ENCODE measurements at places on chromosomes 2 and 18.

- DNase-seq, result no peak
Observed at GRCh38 chr18:60965856-60966255, 367.4 kb upstream of the CDH20 start.

- DNase-seq, result no peak
Observed at GRCh38 chr2:230360028-230360427, 33.0 kb downstream of the SP140L start.

DNA sequence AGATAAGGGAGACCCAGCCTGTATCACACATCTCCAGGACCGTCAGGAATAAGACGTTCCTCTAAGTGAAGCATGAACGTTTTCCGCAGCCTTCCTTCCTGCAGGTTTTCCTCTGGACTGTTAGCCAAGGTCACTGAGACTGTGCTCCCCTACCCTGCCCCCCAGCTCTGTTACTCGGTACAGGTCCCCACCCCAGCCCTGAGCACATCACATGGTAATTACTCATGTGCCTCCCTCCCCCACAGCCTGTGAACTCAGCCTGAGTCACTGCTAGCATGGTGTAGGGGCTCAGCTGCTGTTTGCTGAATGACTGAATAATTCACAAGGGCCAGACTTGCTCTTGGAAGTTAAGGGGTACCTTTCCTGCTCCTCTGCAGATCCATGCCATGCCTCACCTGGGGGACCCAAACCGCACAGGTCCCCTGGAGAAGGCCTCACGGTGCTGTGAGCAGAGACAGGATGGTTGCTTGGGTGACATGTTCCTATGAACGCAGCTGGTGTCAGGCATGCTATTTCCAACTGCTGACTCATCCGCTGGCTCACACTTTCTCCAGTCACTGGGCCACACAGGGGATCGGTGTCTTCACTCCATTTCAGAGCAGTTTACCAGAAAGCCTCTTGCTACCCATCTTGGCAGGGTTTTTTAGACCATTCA is 88.2 kb downstream of the PLB1 start:
- peak; percentile 96 for DNase-seq

DNA sequence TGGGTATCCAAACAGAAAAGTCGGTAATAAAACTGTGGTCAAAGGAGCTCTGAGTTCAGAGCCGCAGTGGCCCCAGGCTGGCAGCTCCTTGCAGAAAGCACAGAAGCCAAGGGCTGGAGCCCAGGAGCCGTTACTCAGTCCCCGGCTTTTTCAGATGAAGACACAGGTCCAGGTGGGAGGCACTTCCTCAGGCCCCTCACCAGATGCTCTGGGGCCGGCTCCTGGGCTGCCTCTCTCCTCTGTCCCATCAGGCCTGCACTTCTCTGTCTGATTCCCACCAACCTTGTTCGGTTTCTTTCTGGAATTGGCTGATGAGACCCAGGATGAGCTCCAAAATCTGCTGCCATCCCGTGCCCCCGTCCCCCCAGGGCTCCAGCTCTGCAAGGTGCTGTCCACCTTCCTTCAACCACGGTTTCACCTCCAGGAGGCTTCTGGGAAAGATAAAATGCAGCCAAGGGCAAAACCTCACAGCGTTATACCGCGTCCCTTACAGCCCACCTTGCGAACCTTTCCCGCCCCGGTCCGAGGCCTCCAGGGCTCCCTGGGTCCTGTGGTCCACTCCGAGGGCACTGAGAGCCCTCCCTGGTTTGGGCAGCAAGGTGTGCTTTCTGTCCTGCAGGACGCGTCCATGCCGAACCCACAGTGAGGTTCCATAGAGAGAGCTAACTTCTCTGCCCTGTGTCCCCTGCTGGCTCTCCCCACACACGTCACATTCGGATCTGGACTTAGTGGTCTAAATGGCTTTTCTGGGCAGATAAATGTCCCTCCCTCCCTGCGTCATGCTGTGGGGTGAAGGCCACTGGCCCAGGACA is 102.9 kb downstream of the TPO start:
- no peak for DNase-seq

DNA sequence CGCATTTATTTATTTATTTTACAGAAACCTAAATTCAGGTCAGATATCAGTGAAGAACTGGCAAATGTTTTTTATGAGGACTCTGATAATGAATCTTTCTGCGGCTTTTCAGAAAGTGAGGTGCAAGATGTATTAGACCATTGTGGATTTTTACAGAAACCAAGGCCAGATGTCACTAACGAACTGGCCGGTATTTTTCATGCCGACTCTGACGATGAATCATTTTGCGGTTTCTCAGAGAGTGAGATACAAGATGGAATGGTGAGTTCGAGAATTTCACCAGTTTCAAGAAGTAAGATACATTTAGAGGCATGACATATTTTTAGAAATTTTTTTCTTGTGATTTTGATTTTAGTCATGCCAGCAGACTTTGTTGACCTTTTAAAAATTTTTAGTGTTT is 4.6 kb downstream of the CDCA7 start:
- no peak for DNase-seq

DNA sequence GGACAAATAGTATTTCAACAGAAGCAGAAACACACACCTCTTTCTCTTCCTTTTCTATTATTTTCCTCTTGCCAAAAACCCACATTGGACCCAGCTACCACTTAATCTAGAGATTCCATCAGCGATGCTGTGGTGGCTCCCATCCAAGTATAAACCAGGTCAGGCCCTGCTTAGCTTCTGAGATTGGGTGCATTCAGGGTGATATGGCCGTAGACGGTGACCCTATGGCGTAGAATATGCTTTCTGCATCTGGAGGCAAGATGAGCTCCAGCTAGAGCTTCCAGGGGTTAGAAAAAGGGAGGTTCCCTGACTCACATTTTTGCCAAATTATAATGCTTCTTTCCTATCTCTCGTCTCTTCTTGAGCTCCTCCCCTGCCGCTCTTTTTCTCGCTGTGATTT is 66.5 kb downstream of the TNP1 start:
- DNase-seq, result no peak
